H4 (cell line): ENCODE measurements at places on chromosomes 1 and 21. TPM values are rescaled to one million over a fixed set of nuclear protein-coding genes. Genes with fewer than 3 reads are reported as not detected.

Gene SYT11
- total RNA-seq, result 2.9 and 3.4 TPM in 2 replicates

Gene CLIC6
- not detected in 2 replicates for total RNA-seq

Gene GALE
- total RNA-seq, result 128 and 142 TPM in 2 replicates

Gene RBM11
- total RNA-seq, result 2.8 and 7.1 TPM in 2 replicates

Gene FCGR2B
- total RNA-seq, result not detected in 2 replicates

Gene GCSAML
- 0.29 and 1.9 TPM in 2 replicates for total RNA-seq

Gene LRRC71
- total RNA-seq, result not detected in 2 replicates

Gene RBBP4
- 137 and 157 TPM in 2 replicates for total RNA-seq

Gene NTNG1
- total RNA-seq, result 4.4 and 9.4 TPM in 2 replicates

Gene TEKT2
- total RNA-seq, result not detected in 2 replicates

Gene KRTAP13-2
- not detected in 2 replicates for total RNA-seq

Gene LCE1A
- not detected in 2 replicates for total RNA-seq

Gene ANKRD65
- total RNA-seq, result not detected in 2 replicates
